Head of caudate nucleus (tissue), 42 donors: ENCODE measurements at places on chromosomes 4 and X.

DNA sequence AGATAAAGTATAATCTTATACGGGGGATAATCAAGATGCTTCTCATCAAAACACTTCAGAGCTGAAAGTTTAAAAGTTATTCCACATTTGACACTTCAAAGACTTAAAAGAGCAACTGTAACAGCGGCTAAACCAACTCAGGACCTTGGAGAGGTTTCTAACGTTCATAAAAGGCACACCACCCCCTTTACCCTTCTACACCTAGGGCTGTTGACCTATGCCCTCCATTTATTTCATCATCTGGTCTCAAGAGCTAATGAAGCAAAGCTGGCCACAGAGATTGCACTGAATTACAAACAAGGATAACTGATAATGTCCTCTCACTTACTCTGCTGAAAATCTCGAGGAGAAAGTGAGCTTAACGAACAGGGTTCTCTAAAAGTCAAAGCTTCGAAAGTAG, 1.1 kb upstream of the RPS6KA6 start:
- no peak for DNase-seq

- DNase-seq, result no peak
These were observed 133.4 kb upstream of the SMAD1 start for GRCh38 chr4:145348291-145348690.

- DNase-seq, result no peak
These were observed 14.1 kb downstream of the CTBP1 start for GRCh38 chr4:1234811-1235292.

DNA sequence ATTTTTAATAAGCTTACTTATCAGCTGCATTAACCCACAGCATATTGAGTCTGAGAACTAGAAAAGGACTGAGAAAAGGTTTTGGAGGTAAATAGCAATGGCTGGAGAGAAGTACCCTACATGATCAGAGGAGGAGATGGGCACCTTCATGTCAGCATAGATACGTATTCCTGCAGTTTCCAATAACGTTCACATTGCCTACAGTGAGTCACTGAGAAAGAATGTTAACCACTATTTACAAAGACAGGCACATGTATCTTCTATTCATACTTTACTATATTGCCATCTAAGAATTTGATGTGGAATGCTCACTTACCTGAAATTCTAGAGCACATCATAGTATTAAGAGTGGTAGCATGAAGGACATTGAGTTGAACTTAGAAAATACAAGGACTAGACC, 92.5 kb downstream of the TLL1 start:
- DNase-seq, result no peak

DNA sequence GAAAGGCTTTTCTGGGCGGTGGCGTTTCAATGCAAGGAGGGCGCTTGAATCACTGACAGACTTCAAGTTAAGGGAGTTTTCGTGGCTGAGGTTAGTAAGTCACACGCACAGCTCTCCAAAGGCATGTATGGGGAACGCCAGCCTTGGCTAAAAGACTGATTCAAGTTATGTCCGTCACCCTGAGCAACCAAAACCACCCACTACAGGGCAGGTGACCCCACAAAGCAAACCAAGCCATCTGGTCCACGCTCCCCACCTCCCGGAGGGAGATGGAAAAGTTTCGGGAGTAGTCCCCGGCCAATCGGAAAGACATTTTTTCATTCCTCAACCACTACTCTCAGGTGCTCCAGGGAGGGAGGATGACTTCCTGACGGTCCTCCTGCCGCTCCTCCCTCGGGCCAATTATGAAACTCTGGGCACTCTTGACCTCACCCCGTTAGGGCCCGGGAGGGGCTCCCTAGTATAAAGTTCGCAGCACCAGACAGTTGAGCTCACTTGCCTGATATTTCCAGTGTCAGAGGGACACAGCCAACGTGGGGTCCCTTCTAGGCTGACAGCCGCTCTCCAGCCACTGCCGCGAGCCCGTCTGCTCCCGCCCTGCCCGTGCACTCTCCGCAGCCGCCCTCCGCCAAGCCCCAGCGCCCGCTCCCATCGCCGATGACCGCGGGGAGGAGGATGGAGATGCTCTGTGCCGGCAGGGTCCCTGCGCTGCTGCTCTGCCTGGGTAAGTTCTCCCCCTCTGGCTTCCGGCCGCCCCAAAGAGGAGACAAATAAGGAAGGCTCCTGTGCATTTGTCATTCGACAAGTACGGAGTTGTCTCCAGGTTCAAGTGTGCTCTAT, at the start of gene EREG:
EREG (plus strand) TSS at position 494 of the 840 bp plus-strand sequence; CDS start at position 658, 164 bp downstream.
- DNase-seq, result no peak

DNA sequence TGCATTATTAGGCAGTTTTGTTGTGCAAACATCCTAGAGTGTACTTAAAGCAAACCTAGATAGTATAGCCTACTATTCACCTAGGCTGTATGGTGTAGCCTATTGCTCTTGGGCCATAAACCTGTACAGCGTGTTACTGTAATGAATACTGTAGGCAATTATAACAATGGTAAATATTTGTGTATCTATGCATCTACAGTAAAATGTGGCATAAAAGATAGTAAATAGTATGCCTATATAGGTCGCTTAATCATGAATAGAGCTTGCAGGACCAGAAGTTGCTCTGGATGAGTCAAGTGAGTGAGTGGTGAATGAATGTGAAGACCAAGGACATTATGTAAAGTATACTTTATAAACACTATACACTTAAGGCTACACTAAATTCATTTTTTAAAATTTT, 16.6 kb downstream of the USO1 start:
- no peak for DNase-seq

GRCh38 chrX:106039920-106040319, 1.4 kb upstream of the SERPINA7 start:
- peak; percentile 3 for DNase-seq

GRCh38 chr4:184499996-184500395, 25.6 kb upstream of the IRF2 start:
- no peak for DNase-seq

DNA sequence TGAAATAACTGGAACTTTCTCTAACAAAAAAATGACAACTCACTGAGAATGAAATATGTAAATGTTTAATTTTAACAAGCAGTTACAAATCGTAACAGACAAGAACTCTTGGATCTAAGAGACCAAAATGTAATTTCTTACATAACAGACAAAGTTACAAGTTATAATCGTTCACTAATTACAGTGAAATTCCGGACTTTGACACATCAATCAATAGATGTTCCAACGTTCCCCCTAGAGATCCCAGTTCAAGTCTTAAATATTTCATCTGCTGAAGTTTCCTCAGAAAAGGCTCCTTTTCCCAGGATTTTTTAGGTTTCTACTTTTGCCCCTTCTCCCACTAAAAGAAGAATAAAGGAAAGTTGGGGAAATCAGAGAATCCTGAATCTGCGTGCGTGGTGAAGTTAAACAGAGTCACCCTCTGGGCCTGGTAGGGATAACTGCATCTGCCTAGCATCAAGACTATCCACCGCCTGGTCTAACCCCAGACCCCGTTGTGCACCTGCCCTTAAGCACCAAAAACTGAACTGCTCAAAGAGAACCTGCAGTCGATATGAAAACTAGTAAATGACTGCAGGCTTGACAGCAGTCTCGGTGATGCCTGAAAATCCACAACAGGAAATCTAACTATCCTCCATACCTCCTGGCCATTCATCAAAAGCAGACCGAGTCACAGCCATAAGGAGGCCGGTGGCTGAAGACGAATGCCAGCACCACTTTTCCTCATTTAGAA, 2.3 kb downstream of the IRF2 start:
- peak; percentile 70 for DNase-seq

DNA sequence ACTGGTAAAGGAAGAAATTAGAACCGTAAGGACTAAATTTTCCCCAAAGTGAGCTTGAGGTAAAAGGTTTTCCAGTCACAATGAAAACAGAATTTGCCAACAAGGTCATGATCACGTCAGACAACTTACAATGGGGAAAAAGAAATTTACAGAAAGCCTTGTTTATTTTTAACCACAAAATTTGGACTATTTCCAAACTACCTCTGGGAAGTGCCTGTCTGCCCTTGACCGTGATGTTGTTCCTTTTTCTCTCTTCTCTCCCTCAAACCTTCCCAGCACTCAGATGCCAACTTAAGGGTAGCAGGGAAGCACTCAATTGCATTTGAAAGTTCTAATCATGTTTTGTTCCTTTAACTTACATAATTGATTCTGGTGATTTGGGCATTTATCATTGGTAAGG, 32.5 kb downstream of the MEPE start:
- no peak for DNase-seq

DNA sequence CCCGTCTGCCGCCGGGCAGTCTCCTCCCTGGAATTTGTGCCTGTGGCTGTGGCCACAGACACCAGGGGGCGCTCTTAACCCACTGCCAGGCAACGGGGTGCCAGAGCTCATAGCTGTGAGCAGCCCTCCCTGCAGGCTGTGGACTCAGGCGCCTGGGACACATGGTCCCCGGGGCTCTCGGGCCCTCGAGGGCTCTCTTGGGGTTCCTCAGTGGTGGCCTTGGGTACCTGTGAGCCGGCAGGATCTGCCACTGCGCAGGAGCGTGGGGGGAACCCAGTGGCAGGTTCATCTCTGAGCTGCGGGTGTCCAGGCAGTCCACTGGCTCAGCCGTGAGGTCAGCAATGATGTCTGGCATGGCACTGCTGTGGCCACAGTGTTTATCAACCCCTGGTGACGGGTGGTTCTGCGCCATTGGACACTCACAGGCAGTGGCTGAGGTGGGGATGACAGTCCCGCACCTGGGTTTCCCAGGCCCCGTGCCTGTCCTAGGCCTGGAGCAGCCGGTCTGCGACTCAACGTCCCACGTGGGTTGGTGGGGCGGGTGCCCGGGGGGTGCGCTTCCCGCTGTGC, 37.2 kb downstream of the PCGF3 start:
- peak; percentile 61 for DNase-seq

GRCh38 chr4:8028884-8029568, 89.4 kb upstream of the AFAP1 start:
- no peak for DNase-seq

DNA sequence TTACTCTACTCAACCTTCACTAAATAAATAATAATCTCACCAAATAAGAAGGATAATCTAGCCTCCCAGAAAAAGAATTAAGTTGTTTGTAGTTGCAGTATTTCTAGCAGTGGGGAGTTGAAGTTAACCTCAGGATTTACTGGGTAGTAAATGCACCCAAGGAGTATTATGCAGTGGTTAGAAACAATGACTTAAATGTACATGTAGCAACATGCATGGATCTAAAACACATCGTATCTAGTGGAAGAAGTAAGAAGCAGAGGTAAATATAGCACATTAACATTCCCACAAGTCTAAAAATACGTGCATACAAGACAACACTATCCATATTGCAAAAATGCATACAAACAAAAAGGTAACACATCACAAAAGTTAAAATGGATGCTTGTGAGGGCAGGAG, 44.2 kb upstream of the SMAD1 start:
- DNase-seq, result no peak

DNA sequence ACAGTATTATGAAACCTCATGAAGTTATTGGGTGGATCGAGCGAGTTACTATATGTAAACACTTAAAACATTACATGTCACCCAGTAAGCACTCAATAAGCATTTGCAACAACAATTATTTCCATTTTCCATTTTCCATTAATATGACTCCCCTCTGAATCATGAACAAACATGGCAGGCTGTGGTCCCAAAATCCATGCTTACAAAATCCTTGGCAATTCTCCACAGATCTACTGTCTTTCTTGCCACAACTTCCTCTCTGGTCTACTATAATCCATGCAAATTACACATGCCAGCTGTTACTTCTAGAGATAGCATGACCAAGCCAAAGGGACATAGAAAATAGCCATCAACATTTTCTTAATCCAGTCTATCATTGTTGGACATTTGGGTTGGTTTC, 22.0 kb downstream of the ASB11 start:
- DNase-seq, result no peak

GRCh38 chrX:131894995-131895394, 128.1 kb upstream of the STK26 start:
- no peak for DNase-seq

DNA sequence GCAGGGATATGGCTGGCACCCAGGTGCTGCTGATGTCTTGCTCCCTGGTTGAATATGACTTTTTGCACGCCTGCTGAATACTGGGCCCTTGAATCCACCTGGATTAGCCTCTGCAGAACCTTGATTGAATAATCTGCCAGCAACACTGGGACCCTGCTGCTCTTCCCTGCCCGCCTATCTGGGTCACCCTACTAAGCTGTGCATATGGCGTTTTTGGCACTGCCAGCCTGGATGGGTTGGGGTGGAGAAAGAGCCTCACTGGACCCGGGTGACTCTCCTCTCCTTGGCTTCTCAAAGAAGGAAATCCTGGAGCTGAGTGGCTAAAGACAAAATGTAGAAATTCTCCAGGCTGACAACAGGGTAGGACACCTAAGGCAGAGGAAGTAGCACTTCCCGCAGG, 100.0 kb downstream of the MAOA start:
- no peak for DNase-seq
